NCI-H69 (cell line): ENCODE measurements at places on chromosomes 7 and 10.

GRCh38 chr7:42611289-42611928 lies 300.5 kb downstream of the C7orf25 start:
- DNase-seq: no peak

- DNase-seq: peak; percentile 77
Observed at GRCh38 chr10:75018251-75018650, 93.2 kb upstream of the SAMD8 start.

- peak; percentile 69 for DNase-seq
Observed at GRCh38 chr10:28676326-28676967, 874 bp upstream of the BAMBI start.

DNA sequence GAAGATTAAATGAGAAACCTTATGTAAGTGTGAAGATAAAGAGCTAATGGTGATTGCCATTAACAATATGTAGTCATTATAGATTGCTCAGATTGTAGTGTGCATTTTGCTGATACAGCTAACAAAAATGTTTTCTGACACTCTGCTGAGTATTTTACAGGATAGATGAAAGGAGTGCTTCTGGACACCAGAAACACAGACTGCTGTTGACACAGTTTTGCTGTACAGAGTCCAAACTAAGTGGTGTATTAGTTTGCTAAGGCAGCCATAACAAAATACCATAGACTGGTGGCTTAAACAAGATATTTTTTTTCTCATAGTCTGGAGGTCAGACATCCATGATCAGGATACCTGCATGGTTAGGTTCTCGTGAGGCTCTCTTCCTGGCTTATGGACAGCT lies 2.2 kb downstream of the SMC3 start:
- DNase-seq: no peak

DNA sequence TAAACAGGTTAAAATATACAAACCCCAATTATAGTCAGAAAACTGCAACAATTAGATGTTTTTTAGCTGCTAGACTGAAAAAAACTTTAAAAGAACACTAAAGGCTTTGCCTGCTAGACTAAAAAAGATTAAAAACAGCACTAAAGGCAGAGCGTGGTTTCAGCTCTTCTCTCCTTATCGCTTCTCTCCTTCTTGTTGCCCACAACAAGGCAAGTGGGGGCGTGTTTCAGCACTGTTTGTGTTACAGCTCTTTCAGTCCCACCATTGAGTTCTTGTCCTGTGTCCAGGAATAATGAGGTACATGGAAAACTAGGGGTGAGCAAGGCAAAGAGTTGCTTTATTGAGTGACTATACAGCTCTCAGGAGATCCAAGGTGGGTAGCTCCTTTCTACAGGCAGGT lies 112.3 kb downstream of the HPSE2 start:
- no peak for DNase-seq

- no peak for DNase-seq
Observed at GRCh38 chr10:34116681-34117271, 698.3 kb downstream of the PARD3 start.

DNA sequence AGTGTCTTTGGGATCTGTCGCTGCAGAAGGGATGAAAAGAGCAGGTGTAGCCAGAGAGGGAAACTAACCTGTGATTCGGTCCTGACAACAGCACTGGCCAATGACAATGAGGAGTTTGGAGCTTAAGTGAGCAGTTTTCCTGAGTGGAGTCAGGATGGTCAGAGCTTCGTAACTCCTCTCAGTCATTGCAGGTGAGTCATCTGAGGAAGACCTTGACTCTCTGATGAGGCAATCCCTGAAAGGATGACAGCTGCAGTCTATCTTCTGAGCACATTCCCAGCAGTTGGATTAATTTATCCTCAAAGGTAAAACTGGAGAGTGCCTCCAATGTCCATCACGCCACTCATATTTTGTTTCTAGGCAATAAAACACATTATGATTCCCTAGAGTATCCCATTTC lies 401.9 kb downstream of the POM121L12 start:
- DNase-seq: no peak

DNA sequence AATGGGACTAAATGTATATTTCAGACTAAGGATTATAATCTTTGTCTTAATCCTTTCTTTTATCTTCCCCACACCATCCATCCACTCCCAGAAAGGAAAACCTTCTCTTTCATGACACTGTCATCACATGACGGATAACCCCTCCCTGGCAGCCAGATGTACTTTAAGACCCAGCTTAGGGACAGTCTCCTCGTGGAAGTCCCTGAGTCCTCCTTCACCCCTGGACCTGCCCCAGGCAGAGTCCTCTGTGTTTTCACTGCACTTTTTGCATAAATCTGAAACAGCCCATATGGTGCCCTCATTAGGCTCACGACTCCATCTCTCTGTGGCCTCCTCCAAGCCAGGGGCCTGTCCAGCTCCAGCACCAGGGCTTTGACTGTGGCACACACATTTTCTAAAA lies 16.0 kb downstream of the NRAP start:
- no peak for DNase-seq

- DNase-seq: peak; percentile 31
Observed at GRCh38 chr10:51910189-51910588, 210.8 kb upstream of the CSTF2T start.

DNA sequence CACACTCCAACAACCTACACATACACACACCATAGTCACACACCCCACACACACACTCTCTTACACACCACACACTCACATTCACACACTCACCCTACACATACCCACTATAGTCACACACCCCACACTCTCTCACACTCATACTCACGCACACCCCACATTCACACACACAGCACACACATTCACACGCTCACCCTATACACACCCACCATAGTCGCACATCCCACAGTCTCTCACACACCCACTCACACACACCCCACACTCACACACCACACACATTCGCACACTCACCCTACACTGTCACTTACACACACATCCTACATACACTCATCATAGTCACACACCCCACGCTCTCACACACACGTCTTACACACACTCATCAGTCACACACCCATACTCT lies 85.6 kb downstream of the HECW1 start:
- DNase-seq: no peak

DNA sequence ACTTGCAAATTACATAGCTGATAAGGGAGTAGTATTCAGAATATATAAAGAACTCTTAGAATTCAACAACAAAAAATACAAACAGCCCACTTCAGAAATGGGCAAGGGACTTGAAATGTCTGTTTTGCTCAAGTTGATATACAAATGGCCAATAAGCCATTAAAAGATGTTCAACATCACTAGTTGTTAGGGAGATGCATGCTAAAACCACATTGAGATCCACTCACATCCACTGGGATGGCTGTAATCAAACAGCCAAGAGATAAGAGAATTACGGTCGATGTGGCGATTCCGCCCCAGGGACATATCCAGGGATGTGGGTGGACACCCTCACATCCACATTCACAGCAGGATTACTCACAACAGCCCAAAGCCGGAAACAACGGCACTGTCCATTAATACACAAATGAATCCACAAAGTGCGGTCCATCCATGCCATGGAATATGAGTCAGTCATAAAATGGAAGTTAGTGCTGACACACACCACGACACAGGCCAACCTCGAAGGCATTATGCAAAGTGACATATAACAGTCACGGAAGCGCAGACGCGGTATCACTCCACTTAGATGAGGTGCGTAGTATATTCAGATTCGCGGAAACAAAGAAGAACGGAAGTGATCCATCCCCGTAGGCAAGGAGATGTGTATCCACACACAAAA lies 227.8 kb downstream of the DNAJB6 start:
- no peak for DNase-seq

GRCh38 chr10:72126184-72126871 lies 38.0 kb upstream of the SPOCK2 start:
- DNase-seq: peak; percentile 41
